ENCODE measurements at places on chromosomes 5 and 9. TPM values are rescaled to one million over a fixed set of nuclear protein-coding genes. Genes with fewer than 3 reads are reported as not detected.

The PHF24 gene
- 0.11 TPM for total RNA-seq

The KCTD16 gene
- total RNA-seq = 1.1 TPM

The ADAMTS19 gene
- not detected for total RNA-seq

The TPM2 gene
- 39.2 TPM for total RNA-seq

The F12 gene
- 0.81 TPM for total RNA-seq

The C9orf153 gene
- total RNA-seq = 0.35 TPM

GRCh38 chr5:76849419-76850291 is at the start of gene S100Z:
Gene S100Z (plus strand): TSS chr5:76850014. CDS start chr5:76875360, 25,346 bp downstream.
- no peaks in the 10 kb centered on the region for H3K36me3 ChIP-seq
- no peak within 1 kb of the TSS for H3K4me3 ChIP-seq
- H3K27ac ChIP-seq = no peak within 1 kb of the TSS
- H3K27me3 ChIP-seq = no peaks in the 10 kb centered on the region

GRCh38 chr5:38532165-38532669 is 24.2 kb downstream of the LIFR start:
- no peaks in the 10 kb centered on the region for H3K36me3 ChIP-seq
- no peak for DNase-seq
- no peak overlapping the region for H3K27ac ChIP-seq
- peaks cover 8% of the 10 kb centered on the region for H3K4me1 ChIP-seq
- H3K27me3 ChIP-seq = no peaks in the 10 kb centered on the region

GRCh38 chr5:135062216-135063055 is 28.4 kb upstream of the PITX1 start:
- H3K27me3 ChIP-seq = no peaks in the 10 kb centered on the region
- H3K27ac ChIP-seq = no peak overlapping the region
- no peaks in the 10 kb centered on the region for H3K4me1 ChIP-seq
- H3K36me3 ChIP-seq = no peaks in the 10 kb centered on the region
- no peak overlapping the region for H3K4me3 ChIP-seq

- H3K4me3 ChIP-seq = no peak overlapping the region
- H3K27ac ChIP-seq = no peak overlapping the region
- H3K36me3 ChIP-seq = no peaks in the 10 kb centered on the region
- no peaks in the 10 kb centered on the region for H3K27me3 ChIP-seq
- H3K4me1 ChIP-seq = no peaks in the 10 kb centered on the region
Observed at GRCh38 chr5:161745392-161745791, 59.9 kb downstream of the GABRA6 start.

DNA sequence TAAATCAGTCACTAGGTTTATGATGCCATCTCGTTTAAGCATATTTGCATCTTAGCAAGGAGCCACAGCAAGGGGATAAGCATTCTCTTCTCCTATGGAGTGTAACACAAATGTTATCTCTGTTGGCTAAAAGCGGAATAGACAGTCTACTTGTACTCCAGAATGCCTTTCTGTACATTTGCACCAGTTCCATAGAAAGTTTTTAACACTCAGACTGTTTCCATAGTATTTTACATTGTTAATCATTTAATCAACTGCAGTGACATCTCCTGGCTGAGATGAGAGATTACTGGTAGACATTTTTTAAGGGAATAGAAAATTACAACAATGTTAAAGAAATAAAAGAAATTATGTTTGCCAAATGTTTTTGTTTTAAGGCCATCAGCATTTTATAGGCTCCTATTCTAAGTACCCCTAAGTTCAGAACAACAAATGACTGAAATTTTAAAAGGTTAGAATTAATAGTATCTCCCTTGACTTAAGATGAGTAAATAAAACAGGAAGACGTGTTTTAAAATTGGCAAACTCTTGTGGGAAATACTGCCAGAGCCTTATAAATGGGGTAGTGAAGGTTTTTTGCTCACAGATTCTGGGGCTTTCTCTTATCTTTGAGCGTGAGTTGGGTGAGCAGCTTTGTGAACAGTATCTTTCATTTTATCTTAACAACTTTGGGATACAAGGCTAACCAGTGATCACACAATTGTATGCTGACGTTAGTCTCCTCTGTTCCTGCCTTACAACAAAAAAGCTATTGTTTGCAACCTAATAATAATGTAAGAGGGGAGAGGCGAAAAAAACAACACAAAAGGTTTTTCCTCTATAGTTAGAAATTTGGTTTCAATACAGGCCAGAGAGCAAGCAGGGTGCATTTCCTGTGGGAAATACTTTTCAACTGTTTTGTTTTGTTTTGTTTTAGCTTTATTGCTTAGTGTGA is 294.3 kb downstream of the FBXL7 start:
- H3K27me3 ChIP-seq = no peaks in the 10 kb centered on the region
- no peak overlapping the region for H3K4me3 ChIP-seq
- peak; percentile 8 for DNase-seq
- H3K36me3 ChIP-seq = no peaks in the 10 kb centered on the region
- H3K27ac ChIP-seq = no peak overlapping the region

- peak overlapping the region; percentile 49 for H3K4me3 ChIP-seq
- peak overlapping the region; percentile 77 for H3K27ac ChIP-seq
- H3K27me3 ChIP-seq = no peaks in the 10 kb centered on the region
- H3K4me1 ChIP-seq = peaks cover 56% of the 10 kb centered on the region
- H3K36me3 ChIP-seq = no peaks in the 10 kb centered on the region
Observed at GRCh38 chr9:87338088-87338989, 159.3 kb upstream of the DAPK1 start.

Measured in A673 (cell line).